ENCODE measurements at places on chromosomes 7 and 10.

DNA sequence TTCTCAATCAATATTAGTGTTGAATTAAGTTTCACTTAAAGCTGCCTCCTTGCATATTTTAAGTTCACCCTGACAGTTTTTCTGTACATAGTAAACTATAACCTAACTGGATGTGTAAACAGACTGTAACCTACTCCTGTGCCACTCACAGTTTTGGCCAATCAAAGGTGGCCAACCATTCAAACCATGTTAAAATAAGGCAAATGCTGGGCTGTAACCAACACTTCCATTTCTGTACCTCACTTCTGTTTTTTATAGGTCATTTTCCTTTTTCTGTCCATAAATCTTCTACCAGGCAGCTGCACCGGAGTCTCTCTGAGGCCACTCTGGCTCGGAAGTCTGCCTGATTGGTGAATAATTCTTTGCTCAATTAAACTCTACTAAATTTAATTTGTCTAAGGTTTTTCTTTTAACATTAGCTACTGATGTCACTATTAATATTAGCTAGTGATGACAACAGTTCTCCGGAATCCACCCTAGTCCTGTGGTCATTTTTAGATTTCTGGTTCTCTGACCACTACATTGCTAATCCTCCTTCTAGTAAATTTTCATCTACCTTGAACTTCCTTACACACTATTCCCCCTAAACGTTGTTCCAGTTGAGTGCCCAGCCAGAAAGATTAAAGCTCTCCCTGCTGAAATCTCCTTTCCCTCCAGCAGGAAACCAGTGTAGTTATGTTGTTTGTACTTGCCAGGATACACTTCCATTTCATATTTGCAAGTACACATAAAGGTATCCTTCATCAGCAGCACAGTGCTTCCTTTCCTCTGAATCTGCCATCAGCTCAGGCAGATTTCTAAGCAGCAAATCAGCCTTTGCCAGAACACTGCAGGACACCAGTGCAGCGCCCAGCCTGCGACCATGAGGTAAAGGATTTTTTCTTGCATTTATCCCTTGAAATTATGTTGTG is 18.6 kb upstream of the IFIT2 start:
- no peak for DNase-seq

DNA sequence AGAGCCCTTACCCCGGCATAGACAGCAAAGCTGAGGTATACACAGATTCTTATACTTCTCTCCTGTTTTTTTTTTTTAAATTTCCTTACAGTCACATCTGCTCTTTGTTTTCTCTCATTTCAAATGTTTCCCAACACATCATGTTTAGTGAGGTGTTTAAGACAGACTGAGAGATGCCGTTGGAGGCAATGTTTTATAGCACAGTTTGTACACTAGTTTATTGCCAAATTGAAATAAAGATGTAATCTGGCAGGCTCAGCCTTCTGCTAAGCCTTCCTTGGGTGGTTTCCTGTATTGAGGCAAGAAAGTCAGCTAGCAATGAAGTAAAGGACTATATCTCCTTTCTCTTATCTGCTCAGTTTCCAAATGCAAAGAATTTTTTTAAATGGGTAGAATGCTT is 393.4 kb downstream of the SORCS1 start:
- DNase-seq, result no peak

DNA sequence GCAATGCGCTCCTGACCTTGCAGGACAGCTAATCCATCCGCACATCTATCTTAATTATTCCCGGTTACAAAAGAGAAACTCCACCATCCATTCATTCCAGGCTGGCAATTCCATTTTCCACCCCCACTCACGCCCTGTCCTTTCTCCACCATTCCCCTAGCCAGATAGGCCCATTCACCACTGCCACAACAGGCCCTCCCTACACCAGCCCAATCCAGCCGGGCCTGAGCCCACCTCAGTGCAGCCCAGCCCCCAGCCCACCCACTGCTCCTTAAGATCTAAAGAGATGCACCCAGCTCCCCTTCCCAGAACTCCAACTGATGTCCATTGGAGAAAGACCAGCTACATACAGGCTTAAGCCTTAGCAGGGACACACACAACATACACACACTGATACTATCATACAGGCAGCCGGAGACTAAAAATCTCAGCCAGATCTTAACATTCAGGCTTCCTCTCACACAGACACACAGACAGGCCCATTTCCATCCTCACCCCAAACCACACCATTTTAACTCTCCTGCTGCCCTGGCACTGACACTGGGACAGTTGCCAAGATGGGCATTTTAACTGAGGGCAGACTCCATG is 38.0 kb upstream of the PAX2 start:
- no peak for DNase-seq

DNA sequence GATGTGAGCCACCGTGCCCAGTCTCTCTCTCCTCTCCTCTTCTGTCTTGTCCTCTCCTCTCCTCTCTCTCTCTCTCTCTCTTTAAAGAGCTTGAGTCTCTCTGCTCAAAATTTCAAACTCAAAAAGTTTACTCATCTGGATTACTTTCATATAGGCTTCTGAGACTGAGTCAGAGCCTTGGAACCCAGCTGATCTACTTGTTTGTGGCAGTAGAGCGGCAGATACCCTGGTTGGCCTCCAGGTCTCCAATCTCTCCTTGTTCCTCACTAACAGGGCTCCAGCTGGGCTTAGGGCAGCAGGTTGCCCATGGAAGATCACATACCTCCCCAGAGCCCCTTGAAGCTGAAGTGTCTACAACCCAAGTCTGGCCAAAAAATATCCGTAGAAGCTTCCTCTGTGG is 51.0 kb downstream of the HHEX start:
- no peak for DNase-seq

GRCh38 chr7:73565675-73566340 is 8.3 kb upstream of the BCL7B start:
- no peak for DNase-seq

DNA sequence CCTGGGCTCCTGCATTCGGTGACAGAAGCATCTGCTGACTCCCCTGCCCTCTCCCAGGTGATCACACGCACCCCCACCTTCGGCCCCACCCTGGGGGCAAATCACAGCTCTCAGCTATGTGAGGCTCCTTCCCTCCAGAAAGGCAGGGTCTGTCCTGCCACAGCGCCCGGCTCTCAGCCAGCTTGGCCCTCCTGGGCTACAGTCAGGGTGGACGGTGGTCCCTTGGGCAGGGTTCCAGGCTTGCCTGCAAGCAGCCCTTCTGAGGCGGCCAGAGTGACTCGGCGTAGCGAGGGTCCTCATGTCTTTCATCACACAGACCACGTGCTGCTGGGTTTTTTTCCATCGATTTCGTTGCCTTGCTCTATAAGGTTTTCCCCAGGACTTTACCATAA is 53.6 kb upstream of the EBF3 start:
- DNase-seq, result no peak

GRCh38 chr7:129417073-129417472 is 17.2 kb upstream of the STRIP2 start:
- no peak for DNase-seq

- DNase-seq, result no peak
Observed at GRCh38 chr7:66304536-66304935, 99.4 kb downstream of the TPST1 start.

GRCh38 chr10:35594115-35595079 is 10.7 kb upstream of the GJD4 start:
- no peak for DNase-seq

DNA sequence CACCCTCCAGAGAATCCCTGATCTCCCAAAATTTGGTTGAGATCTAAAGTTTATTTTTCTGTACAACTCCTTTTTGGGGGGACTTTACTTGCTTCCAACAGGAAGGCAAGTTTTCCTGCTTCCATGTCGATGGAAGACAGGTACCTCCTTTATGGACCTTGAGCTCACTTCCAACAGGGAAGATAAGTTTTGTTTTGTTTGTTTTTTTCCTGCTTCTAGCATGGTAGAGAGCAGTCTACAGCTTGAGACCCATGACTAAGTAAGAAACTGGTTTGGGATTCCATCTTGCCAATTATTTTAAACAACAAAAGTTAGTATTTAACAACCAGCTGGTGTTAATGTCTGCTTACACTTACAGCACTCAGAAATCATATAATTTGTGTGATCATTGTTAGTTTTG is 74.4 kb downstream of the ST8SIA6 start:
- no peak for DNase-seq

GRCh38 chr10:101886521-101887312 is 43.1 kb upstream of the KCNIP2 start:
- no peak for DNase-seq

DNA sequence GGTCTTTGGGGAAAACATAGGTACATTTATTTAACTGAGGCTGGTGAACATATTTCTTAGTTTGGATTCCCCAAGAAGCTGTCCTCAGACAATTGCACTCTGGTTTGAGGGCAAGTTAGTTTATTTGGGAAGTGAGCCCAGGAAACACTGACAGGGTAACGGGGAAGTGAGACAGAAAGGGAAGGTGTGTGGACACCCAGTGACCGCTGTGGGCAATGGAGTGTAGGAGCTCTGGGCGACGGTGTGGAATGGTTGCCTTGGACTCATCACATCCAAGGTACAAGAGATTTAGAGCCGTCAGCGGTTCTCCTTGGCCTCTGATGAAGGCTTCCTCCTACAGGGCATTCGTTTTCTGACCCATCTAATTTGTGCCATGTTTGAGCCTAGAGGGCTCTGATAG is 7.1 kb downstream of the MRC1 start:
- DNase-seq, result no peak

GRCh38 chr10:6999232-6999925 is 411.5 kb downstream of the SFMBT2 start:
- DNase-seq, result no peak

- no peak for DNase-seq
Observed at GRCh38 chr10:119162452-119163092, 2.9 kb downstream of the SFXN4 start.

- DNase-seq, result no peak
Observed at GRCh38 chr7:143205560-143206293, 16.1 kb upstream of the TAS2R40 start.

- DNase-seq, result no peak
Observed at GRCh38 chr7:97503367-97504094, 228.4 kb upstream of the TAC1 start.

- DNase-seq, result no peak
Observed at GRCh38 chr10:1063232-1063865, 7.2 kb downstream of the WDR37 start.

GRCh38 chr7:42285383-42285824 is 48.4 kb upstream of the GLI3 start:
- DNase-seq, result no peak

DNA sequence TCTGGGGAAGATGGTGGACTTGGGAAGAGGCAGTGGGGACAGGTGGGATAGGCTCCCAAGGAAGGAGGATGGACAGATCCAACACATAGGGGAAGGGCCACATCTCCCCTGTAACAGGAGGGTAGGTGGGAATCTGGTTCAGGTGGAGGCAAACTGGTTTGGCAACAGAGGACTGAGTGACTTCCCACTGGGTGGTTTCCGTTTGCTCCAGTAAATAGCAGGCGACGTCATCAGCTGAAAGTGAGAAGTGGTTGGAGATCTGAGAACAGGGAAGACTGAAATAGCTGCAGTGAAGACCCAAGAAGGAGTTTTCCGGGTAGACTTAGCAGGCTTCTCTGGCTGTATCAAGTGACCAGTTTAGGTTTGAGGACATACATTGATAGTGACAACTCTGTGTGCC is 504.4 kb downstream of the GALNT17 start:
- no peak for DNase-seq

DNA sequence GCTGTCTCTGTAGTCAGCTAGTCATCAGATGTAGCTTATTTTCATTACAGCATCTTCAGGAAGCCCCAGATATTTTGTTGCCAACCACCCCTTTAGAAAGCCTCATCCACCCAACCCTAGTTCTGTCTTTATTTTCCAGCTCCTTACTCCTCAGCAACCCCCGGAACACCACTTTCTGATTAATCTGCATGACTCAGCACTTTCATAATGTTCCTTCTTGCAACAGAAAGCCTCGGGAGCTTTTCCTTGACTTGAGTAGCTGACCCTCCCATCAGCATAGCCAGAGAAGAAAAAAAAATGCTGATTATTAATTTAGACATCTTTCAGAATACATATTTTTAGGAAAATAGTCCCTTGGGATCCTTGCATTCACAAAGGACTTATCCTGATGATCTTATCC is 244.0 kb upstream of the CXCL12 start:
- no peak for DNase-seq

- DNase-seq, result no peak
Observed at GRCh38 chr7:103577059-103577458, 131.1 kb upstream of the SLC26A5 start.

DNA sequence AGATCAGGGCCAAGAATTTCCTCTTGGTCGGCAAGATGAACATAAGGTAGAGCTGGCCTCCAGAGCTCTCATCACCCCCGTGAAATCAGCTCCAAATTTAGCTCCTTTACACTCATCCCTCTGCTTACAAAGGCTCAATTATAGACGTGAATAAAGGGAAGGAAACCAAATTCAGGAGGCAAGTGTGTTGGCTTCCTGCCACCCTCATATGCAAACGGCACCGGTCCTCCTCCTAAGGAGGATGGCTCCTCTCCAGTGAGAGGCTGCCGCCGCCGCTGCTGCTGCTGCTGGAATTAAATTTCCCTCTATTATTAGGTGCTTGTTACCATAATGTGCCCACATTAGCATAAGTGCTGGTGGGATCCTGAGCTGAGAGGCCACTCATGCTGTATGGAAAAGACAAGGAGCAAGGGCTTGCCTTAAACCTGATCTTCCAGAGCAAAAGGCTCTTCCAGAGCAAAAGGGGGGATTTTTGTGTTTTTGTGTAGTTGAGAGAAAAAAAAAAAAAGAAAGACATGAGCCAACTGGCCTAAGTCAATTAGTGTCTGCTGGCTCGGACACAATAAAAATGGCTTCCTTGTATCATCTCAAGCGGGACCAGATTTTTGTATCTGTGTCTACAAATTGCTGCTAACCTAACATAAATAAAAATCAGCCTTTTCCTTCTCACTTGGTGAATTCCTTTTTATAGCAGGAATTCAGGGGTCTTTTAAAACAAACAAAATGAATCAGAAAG is 68.4 kb downstream of the CDHR3 start:
- DNase-seq, result no peak

DNA sequence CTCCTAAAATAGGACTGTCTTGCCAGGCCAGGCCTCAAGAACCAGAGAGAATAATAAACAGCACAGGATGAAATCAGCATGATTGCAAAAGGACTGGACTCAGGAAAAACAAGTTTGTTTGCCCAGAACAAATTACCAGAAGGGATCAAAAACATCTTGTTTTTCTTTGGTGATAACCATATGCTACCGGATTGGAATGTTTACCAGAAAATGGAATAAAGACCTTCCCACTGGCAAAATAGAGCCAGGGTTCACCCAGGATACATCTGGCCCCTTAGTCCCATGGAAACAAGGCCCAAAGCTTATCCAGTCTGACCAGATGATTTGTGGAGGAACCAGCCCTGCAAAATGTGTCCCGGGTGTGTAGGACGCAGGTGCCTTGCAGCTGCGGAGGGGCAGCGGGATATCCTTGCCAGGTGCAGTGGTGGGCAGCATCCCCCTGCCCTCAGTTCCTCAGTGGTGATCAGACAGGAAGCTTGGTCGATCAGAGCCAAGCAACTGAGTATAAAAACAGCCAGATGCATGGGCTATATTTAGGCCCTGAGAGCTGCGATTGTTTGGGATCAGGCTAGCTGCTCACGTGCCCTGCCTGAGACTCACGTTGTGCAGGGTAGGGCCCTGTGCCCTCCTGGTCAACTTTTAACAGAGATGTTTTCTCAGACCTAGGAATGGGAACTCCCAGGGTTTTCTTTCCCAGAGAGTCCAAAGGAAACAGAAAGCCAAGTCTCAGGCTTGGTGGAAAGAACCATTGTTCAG is 4.6 kb upstream of the ZNF22 start:
- DNase-seq, result no peak

GRCh38 chr7:131021460-131021859 is 287.5 kb upstream of the KLF14 start:
- no peak for DNase-seq

All from activated T-helper 9 cell treated with anti-CD3 and anti-CD28 coated beads, Interleukin-2, amount 50 U/mL, for 16 hours (primary cell).